PC-9 (cell line): ENCODE measurements at places on chromosomes 7 and 10. TPM values are rescaled to one million over a fixed set of nuclear protein-coding genes. Genes with fewer than 3 reads are reported as not detected.
A peak's percentile ranks its signal among the peaks of the same experiment; 100 is the strongest.

DNA sequence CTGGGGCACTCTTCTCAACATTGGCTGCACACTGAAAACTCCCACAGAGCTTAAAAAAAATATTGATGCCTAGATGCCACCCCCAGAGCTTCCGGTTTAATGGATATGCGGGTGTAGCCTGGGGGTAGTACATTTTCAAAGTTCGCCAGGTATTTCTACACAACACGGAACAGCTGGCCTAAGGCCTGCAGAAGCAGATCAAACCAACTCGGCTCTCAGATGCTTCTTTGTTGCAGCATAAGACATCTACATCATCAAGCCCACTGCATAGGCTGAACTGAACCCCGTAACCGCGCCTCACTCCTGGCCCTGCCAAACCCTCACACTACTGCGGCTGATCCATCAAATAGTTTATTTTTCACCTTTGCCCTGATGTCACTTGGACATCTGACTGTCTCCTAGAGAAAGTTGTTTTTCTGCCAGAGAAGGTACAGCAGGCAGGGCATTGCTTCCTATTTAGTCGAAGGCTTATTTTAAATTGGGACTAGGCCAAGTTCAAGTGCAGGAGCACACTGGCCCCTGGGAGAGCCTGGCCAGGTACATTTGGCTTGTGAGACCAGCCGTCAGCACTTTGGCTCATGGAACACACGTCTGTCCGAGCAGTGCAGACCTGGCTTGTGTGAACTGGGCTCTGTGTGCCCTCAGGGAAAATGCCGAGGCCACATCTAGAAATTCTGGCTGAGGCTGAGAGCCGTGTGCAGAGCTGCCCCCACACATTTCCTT, 113.3 kb downstream of the TACC2 start:
- no peak for DNase-seq

DNA sequence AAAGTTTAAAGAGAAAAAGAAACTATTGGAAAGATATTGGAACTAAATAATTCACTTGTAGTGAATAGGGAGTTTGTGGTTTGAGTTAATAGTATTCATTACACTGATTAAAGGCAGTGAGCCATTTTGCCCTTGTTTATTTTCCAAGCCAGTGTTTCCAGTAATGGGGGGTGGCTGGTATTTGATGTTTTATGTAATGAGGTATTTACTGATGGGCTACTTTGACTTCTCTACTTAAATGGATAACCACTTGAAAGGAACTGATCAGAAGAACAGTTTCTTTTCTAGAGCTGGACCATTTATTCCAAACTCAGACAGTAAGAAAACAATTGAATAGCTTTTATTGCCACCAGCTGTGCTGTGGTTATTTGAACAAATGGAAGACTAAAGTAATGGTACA, 227.0 kb upstream of the HDAC9 start:
- DNase-seq, result no peak

DNA sequence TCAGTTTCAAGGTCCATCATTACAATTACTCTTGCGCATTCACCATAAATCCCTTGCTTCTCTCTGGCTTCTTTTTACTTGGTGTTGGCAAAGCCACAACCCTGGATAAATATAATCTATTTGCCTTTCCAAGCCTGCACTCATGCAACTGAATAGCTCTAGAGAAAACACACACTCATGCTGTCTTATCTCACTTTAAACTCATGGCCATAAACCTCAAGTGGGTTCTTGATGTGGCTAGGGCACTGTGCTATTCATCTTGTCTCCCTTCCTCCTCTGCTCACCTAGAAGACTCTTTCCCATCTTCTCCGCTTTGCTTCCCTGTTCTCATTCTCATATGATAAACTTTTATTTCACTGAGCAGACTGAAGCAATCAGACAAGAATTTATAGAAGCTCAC, 165.4 kb upstream of the MTPN start:
- DNase-seq, result no peak

GRCh38 chr7:33979807-33980355, 74.5 kb downstream of the BMPER start:
- DNase-seq, result no peak

DNA sequence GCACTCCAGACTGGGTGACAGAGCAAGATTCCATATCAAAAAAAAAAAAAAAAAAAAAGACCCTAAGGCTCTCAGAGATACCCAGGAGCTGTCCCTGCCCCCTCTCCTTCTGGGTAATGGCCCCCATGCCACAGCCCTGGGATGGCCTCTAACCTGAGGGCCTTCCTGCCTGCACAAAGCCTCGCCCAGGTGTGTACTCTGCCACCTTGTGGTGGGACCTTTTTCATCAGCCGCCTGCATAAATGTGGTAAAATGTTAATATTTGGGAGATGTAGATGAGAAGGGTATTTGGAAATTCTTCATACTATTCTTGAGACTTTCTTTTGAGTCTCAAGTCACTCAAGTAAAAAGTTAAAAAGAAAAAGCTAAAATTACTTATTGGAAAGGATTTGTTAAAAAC, 46.3 kb upstream of the RNF216 start:
- peak; percentile 37 for DNase-seq

Gene SH3PXD2A
- total RNA-seq, result 12.5 and 14.0 TPM in 2 replicates

Gene TET1
- total RNA-seq, result 1.9 and 2.4 TPM in 2 replicates

Gene C10orf62
- 0.45 and 0.59 TPM in 2 replicates for total RNA-seq
